DND-41 (cell line): ENCODE measurements at places on chromosomes 5 and 9.

GRCh38 chr5:55172051-55172899, 702 bp downstream of the CDC20B start:
- DNase-seq: peak; percentile 66

DNA sequence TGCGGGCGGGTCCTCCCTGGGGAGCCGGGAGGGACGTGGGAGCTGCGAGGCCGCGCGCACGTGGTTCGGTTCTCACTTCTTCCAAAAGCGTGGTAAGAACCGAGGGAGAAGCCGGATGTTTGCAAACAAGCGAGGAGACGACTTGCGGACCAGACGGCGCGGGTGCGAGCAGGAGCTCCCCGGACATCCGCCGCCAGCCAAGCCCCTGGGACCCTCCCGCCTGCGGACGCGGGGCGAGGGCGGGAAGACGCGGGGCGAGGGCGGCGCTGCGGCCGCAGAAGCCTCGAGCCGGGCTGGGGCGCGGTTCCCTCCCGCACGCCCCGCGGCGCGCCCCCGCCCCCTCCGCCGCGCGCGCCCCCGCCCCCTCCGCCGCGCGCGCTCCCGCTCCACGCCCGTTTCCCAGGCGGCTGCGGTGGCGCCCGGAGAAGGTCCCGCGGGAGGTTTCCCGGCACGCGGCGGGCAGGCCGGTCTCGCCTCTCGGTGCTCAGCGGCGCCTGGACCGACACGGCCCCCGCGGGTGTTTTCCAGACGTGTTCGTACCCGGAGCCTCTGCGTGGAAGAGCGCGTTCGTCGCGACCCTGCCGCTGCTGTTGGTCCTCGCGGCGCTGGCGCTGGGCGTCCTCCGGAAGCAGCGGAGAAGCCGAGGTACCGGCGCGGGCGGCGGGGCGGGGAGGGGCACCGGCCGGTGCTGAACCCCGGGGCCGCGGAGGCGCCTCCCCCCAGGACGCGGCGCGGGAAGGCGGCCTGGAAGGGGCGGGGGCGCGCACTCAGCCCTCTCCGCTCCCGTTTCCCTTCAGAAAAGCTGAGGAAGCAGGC, 12.8 kb downstream of the BTNL9 start:
- DNase-seq: no peak

GRCh38 chr9:21968331-21969010, 25.7 kb downstream of the CDKN2A start:
- DNase-seq: no peak

DNA sequence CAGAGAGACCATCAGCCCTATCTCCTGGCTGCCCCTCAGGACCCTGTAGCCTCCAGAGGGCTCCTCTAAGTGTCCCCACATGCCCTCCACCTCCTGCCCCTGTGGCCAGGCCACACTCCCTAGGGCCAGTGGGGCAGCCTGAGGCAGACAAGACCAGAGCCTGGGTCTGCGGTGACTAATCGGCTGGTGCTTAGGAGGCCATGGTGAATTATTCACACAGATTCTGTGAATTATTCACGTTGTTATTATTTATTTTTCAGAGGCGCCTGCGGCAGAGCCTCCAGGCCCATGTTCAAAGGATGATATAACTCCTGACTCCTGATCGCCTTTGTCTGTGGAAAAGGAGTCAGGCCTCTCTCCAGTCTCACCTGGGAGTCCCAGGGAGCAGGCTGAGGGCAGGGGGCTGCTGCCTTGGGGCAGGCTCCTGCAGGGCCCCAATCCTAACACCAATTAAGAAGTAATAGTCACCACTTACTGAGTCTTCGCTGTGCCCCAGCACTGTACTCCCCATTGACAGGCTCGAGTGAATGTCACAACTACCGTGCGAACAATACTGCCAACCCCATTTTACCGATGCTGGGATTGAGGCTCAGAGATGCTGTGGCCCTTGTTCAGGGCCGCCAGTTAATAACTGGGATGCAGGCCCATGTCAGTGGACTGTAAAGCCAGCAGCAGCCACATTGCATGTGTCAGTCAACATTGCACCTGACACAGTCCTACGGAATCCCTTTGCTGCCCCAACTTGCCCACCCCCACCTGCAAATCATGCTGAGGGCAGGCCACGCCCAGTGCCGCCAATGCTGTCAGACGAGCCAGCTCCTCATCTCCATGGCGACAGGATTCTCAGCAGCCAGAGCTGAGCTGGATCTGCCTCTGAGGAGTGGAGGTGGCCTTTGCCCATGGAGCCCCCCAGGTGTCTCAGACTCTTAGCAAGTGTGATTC, 94.9 kb downstream of the PCDH1 start:
- DNase-seq: no peak

DNA sequence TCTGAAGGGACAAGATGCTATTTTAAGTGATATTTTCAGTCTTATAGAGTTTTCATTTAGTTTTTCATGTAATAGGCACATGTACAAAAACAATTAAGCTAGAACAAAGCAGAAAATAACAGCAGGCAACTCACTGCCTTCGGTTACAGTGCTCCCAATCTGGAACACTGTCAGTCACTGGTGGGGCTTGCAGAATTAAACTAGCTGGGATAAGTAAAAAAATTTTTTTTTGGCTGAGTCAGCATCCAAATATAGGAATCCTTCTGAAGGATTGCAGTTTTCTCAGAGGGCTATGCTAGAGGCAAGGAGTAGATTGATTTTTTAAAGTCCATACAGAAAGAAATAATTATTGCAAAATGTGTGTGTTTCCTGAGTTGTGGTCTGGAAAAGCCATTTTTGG, 250.2 kb upstream of the RFX3 start:
- no peak for DNase-seq

- no peak for DNase-seq
Observed at GRCh38 chr9:105295986-105296385, 51.5 kb downstream of the SLC44A1 start.
